Ascending aorta (tissue), 2 donors: ENCODE measurements at places on chromosomes 2 and 18.

DNA sequence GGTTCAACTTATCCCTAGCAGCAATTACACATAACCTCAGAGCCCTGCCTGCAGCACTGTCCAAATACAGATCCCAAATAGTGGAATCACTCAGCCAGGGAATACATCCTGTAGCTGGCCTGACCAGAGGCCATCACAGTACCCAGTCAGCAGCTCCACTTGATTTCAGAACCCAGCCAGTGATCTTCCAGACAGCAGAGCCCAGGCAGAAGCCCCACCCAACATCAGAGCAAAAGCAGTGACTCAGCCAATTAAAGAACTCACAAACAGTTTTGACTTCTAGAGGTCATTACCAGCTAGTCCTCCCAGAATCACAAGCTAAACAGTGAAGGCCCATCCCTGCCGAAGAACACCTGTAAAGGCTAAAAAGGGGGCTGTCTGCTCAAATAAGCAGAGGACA, 118.0 kb upstream of the SRD5A2 start:
- DNase-seq = no peak

- no peak for DNase-seq
Observed at GRCh38 chr2:166106431-166107015, 21.3 kb downstream of the SCN1A start.

DNA sequence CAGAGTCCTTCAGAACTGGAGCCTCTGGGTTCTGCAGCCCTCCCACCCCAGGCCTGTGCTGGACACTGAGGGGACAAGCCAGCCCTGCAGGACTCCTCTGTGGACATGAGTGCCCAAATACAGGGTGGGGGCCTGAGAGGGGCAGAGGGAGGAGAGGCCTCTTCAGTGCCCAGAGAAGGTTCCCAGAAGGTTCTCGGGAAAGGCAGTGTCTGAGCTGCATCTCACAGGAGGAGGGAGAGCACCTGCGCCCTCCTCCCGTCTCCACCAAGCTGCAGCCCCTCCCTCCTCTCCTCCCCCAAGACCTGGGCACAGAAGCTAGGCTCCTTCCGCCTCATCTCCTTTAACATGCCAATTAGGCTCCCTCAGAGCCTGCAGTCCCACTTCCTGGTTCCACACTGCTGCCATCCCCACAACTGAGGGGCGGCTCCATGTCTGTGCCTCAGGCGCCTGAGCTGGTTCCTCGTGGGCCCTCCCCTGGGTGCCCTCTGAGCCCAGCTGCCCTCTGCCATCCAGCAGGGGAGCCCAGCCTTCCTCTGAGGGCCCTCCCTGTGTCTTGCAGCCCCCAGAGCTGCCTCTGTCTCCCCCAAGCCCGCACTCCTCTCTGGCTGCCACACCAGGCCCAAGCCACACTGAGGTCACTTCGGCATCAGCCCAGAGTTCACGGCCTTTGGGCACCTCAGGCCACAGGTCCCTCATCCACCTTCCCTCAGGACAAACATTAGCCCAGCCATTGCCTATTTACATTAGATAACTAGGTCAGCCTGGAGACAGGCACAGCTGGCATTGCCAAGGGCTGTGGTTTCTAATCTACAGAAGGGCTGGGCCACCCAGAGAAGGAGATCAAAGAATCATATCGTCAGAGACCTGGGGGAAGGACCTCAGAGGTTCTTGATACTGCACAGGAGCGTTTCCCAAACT, 28.9 kb downstream of the KCNK3 start:
- no peak for DNase-seq

DNA sequence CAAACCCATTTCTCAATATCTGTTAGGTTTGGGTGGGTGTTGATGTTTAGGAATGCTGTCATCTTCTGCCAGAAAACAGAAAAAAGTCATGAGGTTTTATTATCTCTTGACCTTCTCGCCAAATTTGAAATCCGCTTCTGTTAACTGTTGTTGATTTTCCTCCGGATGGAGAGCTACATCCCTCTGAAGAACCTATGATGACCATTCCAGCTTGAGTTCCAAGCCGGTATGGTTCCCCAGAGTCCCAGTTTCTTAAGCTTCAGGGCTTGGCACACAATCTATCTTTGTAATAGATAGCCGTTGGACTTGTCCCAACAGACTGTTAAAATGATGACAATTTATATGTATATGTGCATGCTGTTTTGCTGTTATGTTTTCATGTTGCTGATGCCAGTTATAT, 1201.0 kb downstream of the LRP1B start:
- DNase-seq = no peak

DNA sequence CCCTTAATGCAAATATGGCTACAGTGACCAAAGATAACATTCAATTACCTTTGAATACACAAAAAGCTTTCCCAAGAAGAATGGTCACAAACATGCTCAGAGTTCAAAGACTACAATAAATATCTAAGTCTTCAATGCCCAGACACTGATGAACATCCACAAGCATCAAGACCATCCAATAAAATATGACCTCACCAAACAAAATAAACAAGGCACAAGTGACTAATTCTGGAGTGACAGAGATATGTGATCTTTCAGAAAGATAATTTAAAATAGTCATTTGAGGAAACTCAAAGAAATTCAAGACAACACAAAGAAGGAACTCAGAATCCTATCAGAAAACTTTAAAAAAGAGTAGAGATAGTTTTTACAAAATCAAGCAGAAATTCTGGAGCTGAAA, 40.6 kb upstream of the CAPN13 start:
- no peak for DNase-seq

- no peak for DNase-seq
Observed at GRCh38 chr2:216404010-216404618, 8.2 kb upstream of the SMARCAL1 start.

DNA sequence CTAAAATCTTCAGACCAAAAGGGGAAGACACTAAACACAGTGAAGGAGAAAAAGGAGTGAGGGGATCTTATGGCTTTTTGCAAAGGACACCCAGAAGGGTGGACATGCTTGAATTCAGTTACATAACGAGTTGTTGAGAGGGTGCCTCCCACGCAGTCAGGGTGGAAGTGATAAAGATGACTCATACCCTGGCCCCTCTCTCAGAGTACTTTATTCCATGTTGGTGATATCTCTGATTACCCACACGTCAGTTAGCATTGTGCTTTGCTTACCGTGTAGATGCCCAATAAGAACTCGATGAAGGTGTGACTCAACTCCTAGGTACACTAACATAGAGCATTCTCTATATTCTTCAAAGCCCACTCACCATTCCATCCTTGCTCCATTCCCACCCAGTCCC, 44.4 kb downstream of the EN1 start:
- DNase-seq = no peak

DNA sequence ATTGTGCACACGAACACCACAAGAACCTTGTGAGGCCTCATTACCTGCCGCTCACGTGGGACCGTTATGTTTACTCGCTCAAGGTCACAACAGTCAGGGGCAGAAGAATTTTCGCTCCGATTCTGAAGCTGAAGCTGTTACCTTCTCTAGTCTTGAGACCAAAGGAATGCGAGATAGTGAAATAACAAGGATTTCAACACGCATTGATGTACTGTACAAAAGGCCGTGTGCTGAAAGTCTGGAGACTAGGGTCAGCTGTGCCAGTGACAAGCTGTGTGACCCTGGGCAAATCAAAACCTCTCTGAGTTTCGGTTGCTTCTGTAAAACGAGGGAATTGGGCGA, 583 bp downstream of the NEMP2 start:
- DNase-seq = no peak

DNA sequence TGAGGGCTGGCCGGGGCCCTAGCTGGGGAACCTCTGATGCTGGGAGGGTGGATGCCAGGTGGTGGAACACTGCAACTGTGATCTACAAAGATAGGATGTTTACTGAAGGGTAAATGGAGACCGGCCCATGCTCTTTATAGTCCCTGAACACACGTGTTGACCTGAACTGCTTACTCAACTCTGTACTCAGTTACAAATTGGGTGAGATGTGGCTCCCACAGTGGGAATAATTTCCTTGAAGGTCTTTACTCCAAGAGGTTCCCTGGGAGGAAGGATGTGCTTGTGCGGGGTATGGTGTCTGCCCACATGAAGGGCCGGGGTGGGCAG, 254.1 kb downstream of the PRKCE start:
- no peak for DNase-seq

DNA sequence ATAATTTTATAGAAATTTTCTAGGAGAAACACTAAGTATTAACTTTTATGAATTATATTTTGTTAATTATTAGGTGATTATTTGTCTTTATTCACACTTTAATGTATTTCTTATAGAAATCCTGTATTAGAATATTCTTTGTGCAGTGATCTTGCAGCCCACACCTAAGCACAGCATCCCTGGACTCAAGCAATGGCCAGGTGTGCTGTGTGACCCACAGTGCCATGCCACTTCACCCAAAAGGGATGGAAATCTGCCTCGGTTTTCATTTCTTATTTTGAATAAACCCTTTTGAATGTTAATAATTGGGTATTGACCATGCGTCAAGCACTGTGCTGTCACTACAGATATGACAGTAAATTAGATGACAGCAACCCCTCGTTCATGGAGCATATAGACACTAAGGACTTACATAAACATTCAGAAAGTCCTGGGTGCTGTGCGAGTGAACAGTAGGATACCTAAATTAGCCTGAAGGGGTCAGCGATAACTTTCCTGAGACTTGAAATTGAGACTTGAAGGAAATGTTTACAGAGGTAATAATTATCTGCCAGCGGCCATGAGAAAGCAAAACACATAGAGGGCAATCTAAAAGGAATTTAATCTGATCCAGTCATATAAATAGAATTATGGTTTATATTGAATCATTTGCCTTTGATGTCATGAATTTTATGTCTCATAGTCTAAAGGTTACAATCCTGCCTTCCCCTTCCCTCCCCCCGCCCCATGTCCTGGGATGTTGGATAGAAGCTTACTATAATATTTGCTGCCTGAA, 52.7 kb upstream of the CALCRL start:
- no peak for DNase-seq

GRCh38 chr2:234352270-234352669, 144.6 kb downstream of the ARL4C start:
- no peak for DNase-seq

DNA sequence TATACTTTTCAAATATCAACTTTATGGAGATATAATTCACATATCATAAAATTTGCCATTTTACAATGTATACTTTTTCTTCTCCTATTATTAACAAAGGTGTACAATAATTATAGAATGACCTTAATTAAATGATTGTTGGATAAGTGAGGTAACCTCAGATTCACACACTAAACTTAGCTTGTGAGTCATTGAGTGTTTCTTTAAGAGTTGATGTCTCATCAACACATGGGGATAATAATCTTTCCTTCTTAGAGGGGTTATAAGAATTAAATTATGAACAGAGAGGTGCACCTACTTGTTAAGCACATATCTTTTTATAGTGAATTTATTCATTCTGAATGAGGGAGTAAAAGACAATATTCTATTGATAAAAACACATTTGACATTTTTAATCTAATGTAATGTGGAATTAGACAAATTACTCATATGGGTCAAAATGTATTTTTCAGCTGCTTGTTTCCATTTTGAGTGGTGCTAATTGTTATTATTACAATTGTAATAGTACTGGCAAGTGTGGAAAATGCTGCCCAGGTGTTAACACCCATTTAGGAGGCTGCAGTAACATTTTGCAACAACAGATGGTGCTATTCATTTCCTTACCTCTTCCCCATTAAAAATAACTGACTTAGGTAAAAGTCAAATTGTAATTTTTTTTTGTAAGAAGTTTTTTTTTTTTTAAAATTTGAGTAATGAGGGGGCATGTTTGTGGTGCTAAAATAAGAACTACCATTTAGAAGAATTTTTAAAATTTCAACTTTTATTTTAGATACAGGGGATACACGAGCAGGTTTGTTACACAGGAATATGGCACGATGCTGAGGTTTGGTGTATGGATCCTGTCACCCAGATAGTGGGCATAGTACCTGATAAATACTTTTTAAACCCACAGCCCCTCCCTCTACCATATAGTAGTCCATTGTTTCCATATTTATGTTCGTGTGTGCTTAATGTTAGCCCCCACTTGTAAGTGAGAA, 32.1 kb upstream of the DYNAP start:
- DNase-seq = no peak

DNA sequence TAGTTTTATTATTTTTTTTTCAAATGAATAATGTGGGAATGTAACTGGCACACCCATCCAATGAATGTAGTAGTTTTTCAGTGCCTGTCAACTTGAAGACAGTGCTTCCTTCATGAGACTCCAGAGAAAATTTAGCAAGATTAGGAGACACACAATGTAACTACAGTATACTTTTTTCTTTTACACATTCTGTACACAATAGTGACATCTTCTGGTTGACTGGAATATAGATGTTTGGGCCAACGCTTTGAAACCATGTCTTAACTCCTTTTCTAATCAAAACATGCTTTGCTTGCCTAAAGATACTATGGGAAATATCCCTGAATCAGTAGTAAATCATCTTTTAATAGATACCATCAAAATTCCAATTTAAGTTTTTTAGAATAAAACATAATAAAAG, 229.5 kb upstream of the ZC3H15 start:
- no peak for DNase-seq

DNA sequence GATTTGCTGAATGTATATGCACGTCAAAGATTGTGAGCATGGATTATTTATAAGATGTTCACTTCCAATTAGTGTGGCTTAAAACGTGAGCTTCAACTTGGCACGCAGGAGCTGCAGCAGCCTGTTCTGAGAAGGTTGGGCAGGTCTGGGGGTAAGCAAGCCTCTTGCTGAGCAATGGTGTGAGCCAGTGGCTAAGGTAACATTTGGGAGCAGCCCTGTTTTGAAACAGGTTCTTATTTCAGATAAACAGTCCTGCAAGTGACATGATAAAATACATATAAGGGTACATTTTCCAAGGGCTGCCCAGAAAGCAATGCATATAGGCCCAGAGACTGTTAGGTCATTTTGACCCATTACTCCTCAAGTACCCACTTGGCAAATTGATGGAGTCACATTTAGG, 415.3 kb downstream of the ZNF521 start:
- DNase-seq = no peak

DNA sequence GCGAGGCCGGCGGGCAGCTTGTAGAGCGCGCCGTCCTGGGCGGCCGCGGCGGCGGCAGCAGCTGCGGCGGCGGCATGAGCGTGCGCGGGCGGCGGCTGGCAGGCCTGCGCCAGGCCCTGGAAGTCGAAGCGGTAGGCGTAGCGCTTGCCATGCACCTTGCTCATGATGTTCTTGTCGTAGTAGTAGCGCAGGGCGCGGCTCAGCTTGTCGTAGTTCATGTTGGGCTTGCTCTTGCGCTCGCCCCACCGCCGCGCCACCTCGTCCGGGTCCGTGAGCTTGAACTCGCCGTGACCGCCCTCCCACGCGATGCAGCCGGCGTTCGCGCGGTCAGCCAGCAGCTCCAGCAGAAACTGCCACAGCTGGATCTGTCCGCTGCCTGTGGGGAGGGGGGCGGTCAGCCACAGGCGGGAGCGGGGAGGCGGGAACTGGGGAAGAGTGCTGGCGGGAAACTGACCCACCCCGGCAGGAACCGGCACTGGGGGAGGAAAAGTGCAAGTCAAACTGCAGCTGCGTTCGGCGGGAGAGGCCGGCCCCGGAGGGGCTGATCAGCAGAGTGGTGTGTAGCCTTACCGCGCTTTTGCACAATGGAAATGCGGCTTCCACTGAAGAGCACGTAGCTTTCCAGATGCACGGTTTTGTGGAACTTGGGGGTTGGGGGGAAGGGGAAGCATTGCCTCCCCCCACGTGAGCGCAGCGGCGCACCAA, 3.0 kb downstream of the FEV start:
- DNase-seq = no peak
